Renal pelvis (tissue), 12 donors: ENCODE measurements at places on chromosomes 6 and 20. TPM values are rescaled to one million over a fixed set of nuclear protein-coding genes. Genes with fewer than 3 reads are reported as not detected.

DNA sequence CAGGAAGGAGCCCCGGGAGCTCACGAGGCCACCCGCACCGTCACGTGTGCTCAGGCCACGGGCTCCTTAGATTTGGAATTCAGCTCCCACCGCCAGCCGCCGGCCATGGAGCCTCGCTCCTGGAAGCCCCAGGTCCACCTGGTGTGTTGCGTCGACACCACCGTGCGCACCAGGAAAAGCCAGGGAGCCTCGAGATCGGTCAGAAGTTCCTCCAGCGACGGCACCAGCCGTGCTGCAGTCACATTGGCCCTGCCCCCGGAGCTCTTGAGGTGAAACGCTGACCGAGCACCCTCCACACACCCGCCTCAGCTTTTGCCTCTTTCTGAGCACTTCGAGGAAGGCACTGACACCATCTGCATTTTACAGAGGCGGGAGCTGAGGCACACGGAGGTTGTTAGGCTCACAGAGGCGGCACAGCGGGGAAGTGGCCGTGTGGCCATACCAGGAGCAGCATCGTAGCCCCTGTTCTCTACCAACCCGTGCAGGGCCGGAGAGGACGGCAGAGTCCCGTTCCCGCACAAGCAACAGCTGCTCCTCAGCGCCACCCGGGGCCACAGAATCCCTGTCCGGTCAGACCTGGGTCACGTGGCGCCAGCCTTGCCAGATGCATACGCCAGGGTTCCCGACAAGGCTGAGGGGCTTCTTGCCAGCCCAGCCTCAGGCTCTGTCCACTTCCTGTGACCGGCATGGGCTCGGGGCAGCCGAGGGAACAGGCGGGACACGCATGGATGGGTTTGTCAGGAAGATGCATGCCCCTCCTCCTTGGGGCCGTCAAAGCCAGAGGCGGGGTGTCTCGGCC is 7.6 kb downstream of the NKAIN4 start:
- no peak for DNase-seq

The ALDH5A1 gene
- 33.1 TPM for polyA plus RNA-seq

- DNase-seq, result no peak
Observed at GRCh38 chr6:129390900-129391299, 319.1 kb downstream of the ARHGAP18 start.

DNA sequence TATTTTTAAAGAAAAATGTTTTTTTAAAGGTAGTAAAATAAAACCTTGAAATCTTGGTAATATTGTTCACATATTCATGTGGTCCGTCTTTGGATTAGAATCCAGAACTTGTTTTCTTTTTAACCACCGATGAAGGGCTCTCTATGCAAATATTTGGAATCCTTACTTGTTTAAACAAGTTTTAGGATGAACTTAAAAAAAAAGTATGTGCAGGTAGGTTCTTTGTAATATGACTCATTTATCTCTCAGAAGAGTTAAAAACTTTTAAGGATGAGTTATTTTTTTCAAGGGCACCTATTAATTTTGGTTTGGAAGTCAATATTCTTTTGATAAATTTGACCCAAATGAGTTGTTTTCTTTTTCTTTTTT is 8.9 kb downstream of the DSP start:
- DNase-seq, result no peak

The CST2 gene
- not detected for polyA plus RNA-seq

DNA sequence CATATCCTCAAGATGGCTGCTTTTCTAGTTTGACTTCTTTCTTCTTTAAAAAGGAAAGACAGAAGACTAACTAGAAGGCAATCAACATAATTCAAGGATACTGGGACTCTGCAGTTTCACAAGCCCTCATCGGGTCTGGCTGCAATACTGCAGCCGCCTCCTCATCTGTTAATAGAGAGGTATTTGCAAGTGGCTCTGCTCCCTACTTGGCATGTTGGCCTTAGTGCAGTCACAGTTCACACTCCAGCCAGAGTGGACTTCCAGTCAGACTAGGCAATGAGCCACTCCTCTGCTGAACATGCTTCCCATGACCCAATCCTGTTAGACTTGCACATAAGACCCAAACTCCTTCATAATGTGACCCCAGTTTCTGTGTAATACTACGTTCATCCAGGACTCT is 141.9 kb upstream of the ENPP5 start:
- no peak for DNase-seq

- DNase-seq, result no peak
Observed at GRCh38 chr6:33717934-33718455, 6.5 kb upstream of the UQCC2 start.

The TRIM31 gene
- polyA plus RNA-seq, result not detected

The TAAR9 gene
- polyA plus RNA-seq, result not detected

GRCh38 chr6:38316099-38316868 is 323.4 kb downstream of the BTBD9 start:
- DNase-seq, result no peak

The FLRT3 gene
- polyA plus RNA-seq, result 173 TPM

- no peak for DNase-seq
Observed at GRCh38 chr20:35560541-35560940, 18.7 kb downstream of the ERGIC3 start.

- no peak for DNase-seq
Observed at GRCh38 chr6:170416303-170416702, 109.7 kb downstream of the FAM120B start.

- DNase-seq, result no peak
Observed at GRCh38 chr6:10030942-10031537, 383.8 kb downstream of the TFAP2A start.

DNA sequence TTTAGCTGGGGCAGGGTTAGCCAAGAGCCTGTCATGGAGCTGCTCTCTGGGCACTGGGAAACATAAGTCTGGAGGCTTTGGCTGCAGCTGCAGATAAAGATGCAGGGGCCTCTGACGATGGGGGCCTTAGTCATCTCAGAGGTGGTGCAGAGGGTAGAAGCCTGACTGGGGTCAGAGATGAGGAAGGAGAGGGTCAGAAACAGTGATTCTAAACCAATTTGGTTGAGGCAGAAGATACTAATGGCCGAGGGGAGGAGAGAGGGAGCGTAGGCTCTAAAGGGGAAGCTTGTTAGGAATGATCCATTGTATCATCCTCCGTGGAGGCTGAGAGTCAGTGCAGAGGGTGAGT is 33.8 kb downstream of the PLEKHG1 start:
- DNase-seq, result no peak

The SLC17A2 gene
- 0.74 TPM for polyA plus RNA-seq

The CALHM6 gene
- 0.80 TPM for polyA plus RNA-seq

The SAPCD1 gene
- 10.7 TPM for polyA plus RNA-seq

The FKBP1C gene
- 2.5 TPM for polyA plus RNA-seq

DNA sequence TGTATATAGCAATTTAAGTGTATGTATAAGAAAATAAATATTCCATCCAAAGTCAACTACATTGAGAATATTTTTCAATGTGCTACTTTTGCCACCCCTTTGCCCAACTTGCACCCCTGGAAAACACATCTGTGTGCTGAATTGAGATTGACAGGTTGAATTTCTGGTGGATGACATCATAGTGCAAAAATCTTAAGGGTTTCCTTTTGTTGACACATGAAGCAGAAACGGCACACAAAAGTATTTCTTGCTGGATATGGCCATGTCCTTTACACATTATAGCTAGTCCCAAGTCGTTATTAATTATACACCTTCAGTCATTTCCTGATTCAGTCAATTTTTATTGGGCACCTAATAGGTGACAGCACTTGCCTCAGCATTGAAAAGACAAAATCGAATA is 188.7 kb upstream of the FBXL4 start:
- DNase-seq, result no peak

DNA sequence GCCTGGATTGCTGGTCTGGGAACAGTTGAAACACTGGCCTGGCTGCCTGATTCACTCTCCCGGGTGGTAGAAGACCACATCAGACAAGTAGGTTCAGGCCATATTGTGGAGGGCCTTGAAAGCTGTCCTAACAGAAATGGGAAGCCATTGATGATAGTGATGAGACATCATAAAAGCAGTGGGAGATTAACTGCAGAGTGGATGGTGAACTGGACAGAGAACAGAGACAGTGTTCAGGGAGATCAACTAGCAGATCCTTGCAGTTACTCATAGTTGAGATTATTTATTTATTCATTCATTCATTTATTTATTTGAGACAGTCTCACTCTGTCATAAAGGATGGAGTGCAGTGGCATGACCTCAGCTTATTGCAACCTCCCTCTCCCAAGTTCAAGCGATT is 30.2 kb upstream of the MCM3 start:
- DNase-seq, result no peak

The TCP11 gene
- 2.0 TPM for polyA plus RNA-seq

DNA sequence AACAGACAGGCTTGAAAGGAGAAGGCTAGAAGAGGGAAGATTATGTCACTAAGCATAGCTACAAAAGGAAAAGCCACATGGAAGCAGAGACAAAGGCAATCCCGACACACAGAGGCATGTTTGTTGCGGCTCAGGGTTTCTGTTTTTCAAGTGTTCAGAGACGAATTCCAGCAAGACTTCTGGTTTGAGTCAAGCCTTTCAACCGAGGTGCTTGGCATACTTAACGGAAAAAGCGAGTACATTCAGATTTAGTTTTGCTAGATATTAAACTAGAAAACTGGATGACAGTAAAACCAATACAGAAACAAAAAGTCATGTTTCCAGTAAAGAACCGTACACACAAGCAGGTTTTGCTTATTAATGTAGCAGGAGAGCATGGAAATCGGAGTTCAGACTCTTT is 27.2 kb downstream of the MCUR1 start:
- DNase-seq, result no peak

GRCh38 chr6:7559651-7560385 is 18.3 kb downstream of the DSP start:
- DNase-seq, result no peak

DNA sequence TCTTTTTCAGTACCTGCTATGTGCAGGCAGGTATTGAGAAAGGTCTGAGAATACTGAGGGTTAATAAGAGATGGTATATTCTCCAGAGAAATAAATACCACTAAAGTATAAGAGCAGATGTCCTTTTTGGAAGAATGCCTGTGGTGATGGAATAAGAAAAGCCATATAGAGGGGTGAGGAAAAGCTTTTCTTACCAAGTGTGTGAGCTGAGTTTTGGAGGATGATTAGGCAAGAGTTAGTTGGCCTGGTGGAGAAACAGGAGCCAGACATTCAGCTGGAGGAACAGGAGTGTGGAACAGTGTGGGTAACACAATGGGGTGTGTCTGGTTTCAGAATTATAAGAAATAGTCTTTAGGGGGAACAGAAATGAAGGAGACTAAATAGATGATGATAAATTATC is 19.9 kb downstream of the ZNF451 start:
- no peak for DNase-seq

DNA sequence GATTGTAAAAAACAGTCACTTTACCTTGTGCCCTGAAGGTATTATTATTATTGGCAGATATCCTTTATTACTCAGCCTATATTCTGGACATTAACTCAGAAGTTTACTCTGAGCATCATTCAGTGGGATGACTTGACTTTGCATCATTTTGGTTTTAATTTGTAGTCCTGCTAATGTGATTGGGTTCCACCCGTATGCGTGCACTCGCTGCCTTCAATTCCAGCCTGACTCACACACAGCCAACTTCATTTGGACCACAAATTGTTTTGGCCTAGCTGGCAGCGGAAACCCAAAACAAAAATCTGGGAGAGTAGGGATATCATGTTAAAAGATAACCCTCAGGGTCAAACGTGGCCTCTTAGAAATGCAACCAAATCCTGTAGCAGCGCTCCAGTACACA is 704.4 kb upstream of the SLC35B3 start:
- no peak for DNase-seq

DNA sequence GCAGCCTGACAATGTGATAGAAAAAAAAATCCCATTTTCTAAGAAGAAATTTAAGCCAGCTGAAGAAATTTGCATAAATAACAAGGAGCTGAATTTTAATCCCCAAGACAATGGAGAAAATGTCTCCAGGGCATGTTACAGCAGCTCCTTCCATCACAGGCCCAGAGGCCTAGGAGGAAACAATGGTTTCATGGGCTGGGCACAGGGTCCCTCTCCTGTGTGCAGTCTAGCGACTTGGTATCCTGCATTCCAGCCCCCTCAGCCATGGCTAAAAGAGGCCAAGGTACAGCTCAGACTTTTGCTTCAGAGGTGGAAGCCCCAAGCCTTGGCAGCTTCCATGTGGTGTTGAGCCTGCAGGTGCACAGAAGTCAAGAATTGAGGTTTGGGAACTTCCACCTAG is 73.1 kb downstream of the C6orf118 start:
- no peak for DNase-seq

The BANF2 gene
- polyA plus RNA-seq, result not detected

The DACT2 gene
- polyA plus RNA-seq, result 29.2 TPM

DNA sequence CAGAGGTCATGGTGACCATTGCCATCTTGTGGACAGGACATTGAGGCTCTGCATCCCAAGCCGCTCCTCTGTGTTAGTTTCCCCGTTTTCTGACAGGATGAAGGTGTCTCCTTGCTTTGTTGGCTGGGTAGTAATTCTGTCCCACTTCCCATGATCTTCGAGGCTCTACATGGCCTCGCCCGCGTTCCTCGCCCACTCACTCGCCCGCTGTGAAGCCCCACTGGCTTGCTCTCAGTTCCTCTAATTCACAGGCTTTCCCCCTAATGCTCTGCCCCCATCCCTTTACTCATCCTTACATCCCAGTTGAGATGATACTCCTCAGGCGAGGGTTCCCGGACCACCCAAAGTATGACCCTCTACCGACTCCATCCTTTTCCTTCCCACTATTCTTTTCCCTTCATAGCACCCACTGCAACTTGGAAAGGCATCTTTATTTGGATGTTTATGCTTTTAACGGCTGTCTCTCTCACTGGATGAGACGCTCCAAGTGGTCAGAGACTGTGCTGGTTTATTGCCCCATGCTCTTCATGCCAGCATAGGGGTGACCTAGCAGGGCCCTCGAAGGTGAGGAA is 511 bp upstream of the SLC35B2 start:
- no peak for DNase-seq

The ASIP gene
- polyA plus RNA-seq, result 0.76 TPM

- no peak for DNase-seq
Observed at GRCh38 chr20:25059866-25060465, 2.0 kb upstream of the ACSS1 start.

DNA sequence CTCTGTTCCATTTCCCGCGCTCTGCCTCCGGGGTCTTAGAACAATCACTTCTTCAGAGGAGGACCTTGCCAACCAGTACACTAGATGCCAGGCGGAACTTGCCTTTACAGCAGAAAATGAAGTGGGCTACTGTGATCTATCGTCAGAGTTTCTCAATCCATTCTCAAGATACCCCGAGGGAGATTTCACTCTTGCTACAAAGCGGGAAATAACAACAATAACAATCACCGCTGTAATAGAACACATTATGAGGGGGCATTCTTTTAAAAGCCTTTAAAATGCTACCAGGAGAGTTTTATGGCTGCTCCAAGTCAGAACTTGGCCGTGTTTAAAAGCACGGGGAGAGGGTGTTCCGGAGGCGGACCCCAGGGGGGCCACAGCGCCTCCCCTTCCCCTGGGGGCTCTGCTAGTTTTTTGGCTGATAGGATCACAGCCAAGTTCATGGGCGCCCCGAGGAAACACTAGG is 617.0 kb upstream of the AGPAT4 start:
- peak; percentile 19 for DNase-seq

The HSPA12B gene
- polyA plus RNA-seq, result 11.8 TPM

GRCh38 chr6:167977717-167978467 is 19.6 kb upstream of the KIF25 start:
- DNase-seq, result no peak
